ENCODE measurements at places on chromosomes 11 and 22.
A peak's percentile ranks its signal among the peaks of the same experiment; 100 is the strongest.

DNA sequence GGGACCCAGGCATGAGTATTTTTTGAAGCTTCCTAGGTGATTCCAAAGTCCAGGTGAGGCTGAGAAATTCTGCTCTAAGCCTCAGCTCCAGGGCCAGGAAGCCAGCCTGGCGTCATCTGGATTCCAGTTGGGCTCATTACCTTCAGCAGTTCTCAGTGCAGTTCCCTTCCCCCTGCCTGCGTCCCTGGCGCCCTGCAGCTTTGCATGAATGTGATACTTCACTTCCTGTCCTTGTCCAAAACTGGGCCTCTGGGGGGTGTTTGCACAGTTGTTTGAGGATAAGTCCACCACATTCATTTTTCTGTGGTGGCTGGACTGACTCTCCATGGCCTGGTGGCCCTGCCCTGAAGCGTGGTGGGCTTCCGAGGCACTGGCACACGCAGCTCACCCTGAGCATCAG lies 98.1 kb downstream of the TENM4 start:
- DNase-seq, result no peak

- DNase-seq, result no peak
Observed at GRCh38 chr22:45129703-45130524, 33.8 kb upstream of the NUP50 start.

DNA sequence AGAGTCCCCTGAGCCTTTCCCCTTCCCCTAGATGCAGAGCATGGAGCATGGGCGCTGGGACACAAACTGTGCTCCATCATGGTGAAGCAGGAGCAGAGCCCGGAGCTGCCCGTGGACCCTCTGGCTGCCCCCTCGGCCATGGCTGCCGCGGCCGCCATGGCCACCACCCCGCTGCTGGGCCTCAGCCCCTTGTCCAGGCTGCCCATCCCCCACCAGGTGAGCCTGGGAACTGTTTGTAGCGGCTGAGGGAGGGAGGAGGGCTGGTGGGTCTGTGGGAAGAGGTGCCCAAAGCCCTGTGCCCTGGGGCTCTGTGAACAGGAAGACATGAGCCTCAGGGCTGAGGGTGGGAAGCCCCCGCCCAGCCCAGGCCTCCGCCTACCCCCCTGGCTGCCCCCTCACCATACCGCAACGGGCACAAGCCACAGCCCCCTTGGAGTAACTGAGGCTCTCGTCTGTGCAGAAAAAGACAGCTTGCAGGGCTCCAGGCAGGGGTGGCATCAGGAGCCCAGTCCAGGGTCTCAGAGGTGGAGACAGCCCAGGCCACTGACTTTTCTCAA lies 30.4 kb downstream of the CREB3L1 start:
- no peak for DNase-seq

GRCh38 chr11:124119103-124119502 lies 3.9 kb downstream of the VWA5A start:
- no peak for DNase-seq

DNA sequence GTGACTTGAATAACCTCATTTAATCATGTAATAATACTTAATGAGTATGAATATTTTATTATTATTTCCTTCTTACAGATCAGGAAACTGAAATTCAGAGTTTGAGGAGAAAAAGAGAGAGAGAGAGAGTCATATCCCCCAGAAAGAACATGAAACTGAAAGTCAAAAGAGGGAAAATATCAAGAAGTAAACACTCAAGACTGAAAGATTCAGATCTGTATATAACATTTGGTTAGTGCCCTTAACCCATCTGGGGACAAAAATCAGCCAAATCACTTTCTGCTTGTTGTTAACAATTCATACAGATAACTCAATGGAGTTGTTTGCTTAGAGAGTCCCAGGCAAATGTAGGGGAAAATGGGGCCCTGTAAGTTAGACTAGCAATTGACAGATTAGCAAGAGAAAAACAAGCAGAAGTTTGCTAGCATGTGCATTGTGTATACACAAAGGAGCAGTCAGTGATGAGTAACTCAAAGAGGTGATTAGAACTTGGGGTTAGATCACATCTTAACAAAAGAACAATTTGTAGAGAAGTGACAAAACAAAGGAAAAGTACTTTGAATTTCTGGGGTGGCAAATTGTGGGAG lies 25.9 kb upstream of the MMP13 start:
- DNase-seq, result no peak

- DNase-seq, result no peak
Observed at GRCh38 chr11:12051287-12051662, 42.8 kb upstream of the DKK3 start.

- no peak for DNase-seq
Observed at GRCh38 chr11:66467756-66468155, 1.1 kb downstream of the PELI3 start.

DNA sequence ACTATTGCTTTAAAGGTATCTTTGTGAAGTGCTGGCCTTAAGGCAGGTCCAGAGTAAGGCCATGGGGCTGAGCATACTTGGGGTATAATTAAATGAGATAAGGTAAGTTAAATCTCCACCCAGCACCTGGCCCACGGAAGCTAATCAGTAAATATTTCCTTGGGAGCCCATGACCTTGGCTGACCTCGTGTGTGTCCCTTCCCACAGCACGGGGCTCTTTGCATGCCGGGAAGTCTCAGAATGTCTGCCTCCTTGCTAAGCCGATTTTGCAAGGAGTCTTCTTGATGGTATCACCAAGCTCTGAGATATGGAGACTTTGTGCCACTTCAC lies 46.5 kb downstream of the ADM start:
- DNase-seq, result no peak

DNA sequence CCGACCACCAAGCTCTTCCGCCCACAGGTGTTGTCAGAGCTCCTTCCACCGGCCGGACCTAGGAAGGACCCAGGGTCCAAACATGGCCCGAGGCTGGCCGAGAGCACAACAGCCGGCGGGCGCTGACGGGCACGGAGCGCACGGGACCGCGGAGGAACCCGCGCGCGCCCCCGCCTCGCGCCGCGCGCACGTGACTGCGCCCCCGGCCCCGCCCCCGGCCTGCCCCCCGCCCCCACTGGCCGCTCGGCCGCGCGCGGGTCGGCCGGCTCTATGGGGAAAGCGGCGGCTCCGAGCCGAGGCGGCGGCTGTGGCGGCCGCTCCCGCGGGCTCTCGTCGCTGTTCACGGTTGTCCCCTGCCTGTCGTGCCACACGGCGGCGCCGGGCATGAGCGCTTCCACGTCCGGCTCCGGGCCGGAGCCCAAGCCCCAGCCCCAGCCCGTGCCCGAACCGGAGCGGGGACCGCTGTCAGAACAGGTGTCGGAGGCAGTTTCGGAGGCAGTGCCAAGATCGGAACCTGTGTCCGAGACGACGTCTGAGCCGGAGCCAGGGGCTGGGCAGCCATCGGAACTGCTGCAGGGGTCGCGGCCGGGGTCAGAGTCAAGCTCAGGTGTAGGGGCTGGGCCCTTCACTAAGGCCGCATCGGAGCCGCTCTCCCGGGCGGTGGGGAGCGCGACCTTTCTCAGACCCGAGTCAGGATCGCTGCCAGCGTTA lies at the start of gene OSBP2:
Gene OSBP2, plus strand, starts transcription at position 235 of the 711 bp plus-strand sequence. Its CDS starts 36 bp downstream, at position 271.
- no peak for DNase-seq

DNA sequence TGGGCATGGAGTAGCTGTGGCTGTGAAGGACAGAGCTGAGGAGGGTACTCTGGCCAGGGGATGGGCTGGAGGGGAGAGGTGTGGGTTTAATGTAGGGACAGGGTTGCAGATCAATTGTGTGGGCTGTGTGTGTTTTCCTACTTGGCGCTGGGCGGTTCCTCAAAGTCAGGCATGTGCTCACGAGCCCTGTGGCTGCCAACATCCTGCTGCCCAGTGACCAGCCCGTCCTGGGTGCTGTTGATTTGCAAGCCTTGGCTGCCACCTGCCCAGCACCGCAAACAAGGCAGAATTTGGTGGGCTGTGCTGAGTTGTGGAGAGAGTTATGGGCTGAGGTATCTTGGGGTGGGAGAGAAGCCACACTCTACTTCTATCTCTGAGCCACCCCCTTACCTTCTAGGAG lies 69.2 kb downstream of the SCN3B start:
- DNase-seq, result no peak

DNA sequence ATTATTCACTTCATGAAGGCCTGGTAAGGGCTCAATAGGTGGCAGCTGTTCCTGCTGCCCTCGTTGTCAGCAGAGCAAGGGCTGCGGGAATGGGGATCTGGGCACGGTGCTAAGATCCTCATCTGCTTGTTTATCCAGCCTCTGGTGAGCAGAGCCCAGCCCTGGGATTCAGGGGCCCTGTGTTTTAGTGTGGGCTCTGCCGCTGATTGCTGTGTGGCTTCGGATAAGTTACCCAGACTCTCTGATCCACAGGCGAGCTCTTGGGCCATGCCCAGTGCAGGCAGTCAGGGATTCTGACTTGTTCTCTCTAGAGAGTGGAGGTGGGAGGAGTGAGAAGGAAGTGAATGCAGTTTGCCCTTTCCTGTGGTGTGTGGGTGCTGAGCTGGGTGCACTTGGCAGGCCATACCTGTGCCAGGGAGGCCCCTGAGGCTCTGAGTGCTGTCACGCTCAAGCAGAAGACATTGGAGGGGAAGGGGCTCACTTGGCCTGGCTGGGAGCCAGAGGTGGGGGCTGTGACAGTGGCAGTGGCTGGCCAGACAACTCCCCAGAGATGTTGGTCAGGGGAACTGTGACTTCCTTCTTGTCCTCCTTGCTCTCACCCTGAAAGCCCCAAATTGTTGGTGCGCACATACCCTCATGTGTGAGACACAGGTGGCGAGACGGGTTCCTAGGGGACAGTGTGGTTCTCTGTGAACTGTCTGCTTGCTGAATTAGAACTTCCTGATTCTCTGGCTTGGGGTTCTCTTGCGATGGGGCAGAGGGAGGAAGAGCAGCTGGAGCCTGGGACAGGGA lies 43.7 kb downstream of the CD82 start:
- DNase-seq, result no peak

DNA sequence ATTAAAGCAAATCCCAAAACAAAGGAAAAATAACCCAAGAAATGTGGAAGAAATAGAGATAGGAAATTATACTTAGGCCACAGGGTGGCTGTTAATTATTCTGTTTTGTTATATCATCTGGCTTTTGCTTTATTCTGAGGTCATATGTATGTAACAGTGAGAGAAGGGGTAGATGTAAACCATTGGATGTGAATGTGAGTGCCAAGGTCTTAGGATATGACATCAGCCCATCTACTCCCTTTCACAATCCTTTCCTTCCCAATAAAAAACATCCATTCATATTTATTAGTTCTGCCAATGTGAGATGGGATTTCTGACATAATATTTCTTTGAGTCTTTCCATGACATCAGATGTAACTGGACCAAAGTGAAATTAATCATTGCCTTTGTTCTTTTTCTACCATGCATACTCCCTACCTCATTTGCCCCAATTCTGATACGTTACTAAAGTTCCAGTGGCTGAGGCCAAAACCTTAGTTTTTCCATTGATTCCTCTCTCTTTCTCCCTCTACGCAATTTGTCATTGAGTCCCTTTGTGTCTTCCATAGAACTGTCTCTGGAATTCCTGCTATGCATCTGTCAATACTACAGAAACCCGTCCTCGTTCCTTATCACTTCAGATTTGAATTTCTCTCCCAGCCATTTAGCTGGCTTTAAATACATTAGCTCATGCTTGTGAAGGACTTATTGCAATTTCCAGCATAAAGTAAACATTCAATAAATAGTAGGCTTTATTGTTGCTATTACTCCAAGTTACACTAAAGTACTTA lies 170.3 kb downstream of the ARHGAP42 start:
- no peak for DNase-seq

- no peak for DNase-seq
Observed at GRCh38 chr11:116928845-116929244, 91.4 kb upstream of the APOA1 start.

GRCh38 chr22:35315855-35316745 lies 16.4 kb downstream of the TOM1 start:
- no peak for DNase-seq

DNA sequence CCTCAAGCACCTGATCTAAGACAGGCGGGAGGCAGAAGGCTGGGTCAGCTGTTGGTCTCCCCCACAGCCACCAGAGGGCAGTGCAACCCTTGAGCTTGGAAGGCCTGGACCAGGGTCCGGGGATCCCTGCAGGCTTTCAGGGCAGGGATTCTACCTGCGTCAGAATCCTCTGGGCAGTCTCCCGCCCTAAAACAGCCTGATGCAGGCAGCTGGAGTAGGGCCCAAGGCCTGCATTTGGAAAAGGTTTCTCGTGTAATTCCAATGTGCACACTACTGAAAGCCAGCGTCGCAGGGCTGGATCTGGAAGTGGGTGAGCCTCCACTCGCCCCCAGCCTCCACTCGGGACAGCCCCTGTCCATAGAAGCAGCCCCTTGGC lies 31.8 kb downstream of the BID start:
- peak; percentile 16 for DNase-seq

GRCh38 chr22:41022470-41023298 lies 69.7 kb upstream of the EP300 start:
- no peak for DNase-seq

DNA sequence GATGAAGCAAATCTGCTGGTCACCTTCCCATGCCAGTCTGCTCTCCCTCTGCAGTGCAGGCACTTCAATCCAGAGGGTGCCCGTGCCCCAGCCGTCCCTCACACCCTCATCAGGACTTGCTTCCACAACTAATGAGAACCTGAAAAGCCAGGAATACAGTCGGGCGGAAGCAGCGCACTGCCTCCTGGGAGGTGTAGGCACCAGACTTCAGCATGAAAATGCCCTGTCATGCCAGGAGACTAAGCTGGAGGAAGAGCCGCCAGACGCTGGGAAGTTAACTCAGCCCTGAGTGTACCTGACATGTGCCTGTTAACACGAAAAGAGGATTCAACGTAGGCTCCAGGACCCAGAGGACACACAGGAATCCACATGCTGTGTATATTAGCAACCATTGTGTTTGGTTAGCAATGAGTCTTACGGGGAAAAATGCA lies 40.1 kb upstream of the FLI1 start:
- no peak for DNase-seq

DNA sequence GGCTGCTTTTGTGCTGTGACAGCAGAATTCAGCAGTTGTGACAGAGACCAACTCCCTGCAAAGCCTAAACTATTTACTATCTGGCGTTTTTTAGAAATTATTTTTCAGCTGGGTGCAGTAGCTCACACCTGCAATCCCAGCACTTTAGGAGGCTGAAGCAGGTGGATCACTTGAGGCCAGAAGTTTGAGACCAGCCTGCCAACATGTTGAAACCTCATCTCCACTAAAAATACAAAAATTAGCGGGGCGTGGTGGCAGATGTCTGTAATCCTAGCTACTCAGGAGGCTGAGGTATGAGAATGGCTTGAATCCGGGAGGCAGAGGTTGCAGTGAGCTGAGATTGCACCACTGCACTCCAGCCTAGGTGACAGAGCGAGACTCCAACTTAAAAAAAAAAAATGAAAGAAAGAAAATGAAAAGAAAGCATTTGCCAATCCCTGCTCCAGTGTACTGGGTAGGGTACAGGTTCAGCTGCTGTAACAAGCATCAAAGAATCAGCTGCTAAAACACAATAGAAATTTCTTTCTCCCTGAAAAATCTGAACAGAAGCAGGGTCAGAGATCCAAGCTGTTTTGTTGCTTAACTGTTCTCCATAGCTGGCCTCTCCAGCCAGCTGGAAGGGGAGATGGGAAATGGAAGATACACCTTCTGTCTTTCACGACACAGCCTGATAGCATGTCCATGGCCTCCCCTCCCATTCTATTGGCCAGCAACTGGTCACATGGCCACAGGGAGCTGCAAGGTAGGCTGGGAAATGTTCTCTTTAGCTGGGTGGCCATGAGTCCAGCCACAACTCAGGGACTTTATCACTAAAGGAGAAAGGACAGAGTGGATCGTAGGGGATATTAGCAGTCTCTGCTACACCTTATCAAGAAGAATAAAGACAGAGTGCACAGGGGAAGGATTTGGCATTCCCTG lies 8.5 kb upstream of the NCF4 start:
- no peak for DNase-seq

Measured in glomerular endothelial cell (primary cell).